ENCODE measurements at places on chromosomes 7 and 10.

DNA sequence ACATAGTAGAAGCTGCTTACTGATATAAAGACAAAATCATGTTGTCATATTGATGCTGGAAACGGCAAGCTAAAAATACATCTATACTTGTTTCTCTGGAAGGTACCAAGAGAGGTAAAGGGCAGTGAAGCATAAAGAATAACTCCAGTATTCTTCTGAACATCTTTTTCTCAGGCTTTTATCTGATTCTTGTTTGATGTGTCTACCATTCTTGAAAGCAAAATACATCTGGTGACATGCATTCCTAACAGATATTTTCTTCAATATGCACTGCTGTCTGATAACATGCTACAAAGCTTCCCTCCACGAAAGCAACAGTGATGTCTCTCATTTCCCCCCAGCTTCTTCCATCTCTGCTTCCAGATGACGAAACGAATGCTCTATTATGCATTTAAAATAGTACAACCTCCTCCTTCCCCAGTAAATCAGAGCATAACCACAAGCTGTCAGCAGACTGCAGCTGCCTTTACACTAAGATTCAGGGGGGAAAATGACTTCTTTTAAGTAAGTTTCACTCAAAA is 100.8 kb downstream of the ARHGAP21 start:
- DNase-seq = no peak

- no peak for DNase-seq
These were observed 131.5 kb downstream of the OAT start for GRCh38 chr10:124287071-124287685.

- no peak for DNase-seq
These were observed 93.9 kb downstream of the PDGFA start for GRCh38 chr7:425794-426188.

- DNase-seq = no peak
These were observed 20.7 kb downstream of the PLPP4 start for GRCh38 chr10:120477743-120478141.

DNA sequence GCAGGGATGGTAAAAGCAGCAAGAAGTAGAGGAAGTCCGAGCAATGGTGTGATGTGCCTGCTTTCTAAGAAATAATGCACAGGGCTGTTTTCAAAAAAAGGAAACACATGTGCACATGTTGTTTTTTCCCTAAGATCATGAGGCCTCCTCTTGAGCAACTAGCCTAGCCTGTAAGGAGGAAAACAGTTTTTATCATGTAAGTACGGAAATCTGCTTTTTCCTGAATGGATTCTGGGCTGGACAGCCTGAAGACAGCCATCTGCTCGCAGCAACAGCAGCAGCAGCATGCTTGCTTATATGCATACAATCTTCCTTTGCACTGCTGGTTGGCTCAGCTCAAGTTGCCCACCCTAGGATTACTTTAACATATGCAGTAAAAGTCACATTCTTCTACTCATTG is 87.1 kb downstream of the HIBADH start:
- no peak for DNase-seq

- no peak for DNase-seq
These were observed 376.0 kb downstream of the TFEC start for GRCh38 chr7:115654384-115655214.

- DNase-seq = no peak
These were observed 171.4 kb downstream of the ST7 start for GRCh38 chr7:117124591-117125220.

GRCh38 chr10:52652431-52653262 is 119.9 kb downstream of the MBL2 start:
- DNase-seq = no peak

- no peak for DNase-seq
These were observed 219.5 kb upstream of the KCND2 start for GRCh38 chr7:120053390-120053961.

GRCh38 chr10:72688208-72688651 is 3.7 kb upstream of the MCU start:
- DNase-seq = no peak

- no peak for DNase-seq
These were observed 357.6 kb downstream of the DPP6 start for GRCh38 chr7:154409703-154410311.

DNA sequence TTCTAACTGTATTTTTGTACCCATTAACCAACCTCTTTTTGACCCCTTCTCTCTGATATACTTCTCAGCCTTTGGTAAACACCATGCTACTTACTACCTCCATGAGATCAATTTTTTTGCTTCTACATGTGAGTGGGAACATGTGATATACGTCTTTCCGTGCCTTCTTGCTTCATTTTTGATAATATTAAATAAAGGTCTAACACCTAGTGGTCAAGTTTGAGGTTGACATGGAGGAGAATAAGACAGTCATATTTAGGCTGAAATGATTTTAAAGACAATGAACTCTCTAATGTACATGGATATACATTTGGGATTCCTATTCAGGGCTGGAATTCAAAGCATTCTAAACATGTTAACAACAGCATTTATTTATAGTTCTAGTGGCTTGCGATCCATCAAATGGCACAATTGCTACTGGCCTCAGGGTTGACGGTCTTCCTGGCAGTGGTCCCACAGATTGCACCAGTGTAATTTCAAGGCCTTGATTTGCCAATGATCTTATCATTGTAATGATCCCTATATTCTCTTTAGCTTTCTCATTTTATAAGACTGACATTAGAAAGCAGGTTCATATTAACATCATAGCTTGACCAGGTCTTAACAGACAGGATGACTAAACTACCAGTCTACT is 315.9 kb upstream of the ETV1 start:
- DNase-seq = no peak

GRCh38 chr10:98623176-98623575 is 176.4 kb upstream of the HPS1 start:
- DNase-seq = no peak

- no peak for DNase-seq
These were observed 6.6 kb upstream of the PDLIM1 start for GRCh38 chr10:95297402-95297801.

DNA sequence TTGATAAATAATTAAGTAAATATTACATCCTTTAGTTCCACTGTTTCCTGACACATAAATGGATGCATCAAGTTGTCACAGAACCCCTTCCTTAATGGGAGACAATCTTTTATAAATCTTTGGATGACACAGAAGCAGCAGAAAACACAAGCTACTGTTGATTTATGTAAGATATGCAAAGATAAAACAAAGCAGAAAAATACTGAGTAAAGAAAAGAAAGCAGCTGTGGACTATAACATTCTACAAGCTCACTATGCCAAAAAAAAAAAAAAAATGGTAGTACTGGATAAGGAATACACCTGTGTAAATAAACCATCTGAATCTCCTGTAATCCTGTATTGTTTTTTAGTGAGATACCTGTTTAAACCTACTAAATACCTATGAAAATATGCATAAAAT is 92.0 kb upstream of the FAM180A start:
- DNase-seq = no peak

DNA sequence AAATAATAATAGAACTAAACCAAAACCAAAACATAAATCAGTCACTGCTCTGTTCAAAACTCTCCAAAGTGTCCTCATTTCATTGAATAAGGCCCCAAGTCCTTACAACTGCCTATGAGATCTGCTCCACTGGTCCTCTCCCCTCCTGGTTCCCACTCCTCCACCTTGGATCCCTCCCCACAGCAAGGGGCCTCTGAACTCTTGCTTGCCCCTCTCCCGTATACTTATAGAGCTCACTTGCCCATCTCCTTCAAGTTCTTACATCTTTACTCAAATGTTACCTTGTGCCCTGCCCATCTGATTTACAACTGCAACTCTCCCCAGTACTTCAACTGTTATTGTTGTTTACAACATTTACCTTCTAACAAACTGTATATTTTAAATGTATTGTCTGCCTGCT is 819 bp downstream of the POLD2 start:
- DNase-seq = no peak
